A549 treated with CpdA at 1 μM for 4 hours (cell line): ENCODE measurements at places on chromosomes 7 and 10. TPM values are rescaled to one million over a fixed set of nuclear protein-coding genes. Genes with fewer than 3 reads are reported as not detected.

The ECHDC3 gene
- total RNA-seq = 7.3 to 10.9 TPM (median 8.5 TPM) in 5 replicates

The GDF10 gene
- 0.06 to 0.17 TPM (median 0.13 TPM) in 5 replicates for total RNA-seq

The KCNMA1 gene
- total RNA-seq = 38.6 to 89.6 TPM (median 81.0 TPM) in 5 replicates

The NUTM2B gene
- 0.14 to 0.38 TPM (median 0.23 TPM) in 5 replicates for total RNA-seq

The PRKAR2B gene
- total RNA-seq = 2.7 to 4.1 TPM (median 3.1 TPM) in 5 replicates

The HOXA5 gene
- 3.9 to 6.7 TPM (median 6.2 TPM) in 5 replicates for total RNA-seq

The PRPS1L1 gene
- total RNA-seq = not detected in 5 replicates

The HOXA11 gene
- 0.50 to 0.77 TPM (median 0.68 TPM) in 5 replicates for total RNA-seq

The TLL2 gene
- total RNA-seq = 0.07 to 0.19 TPM (median 0.12 TPM) in 5 replicates

The SAP25 gene
- 0.61 to 0.85 TPM (median 0.71 TPM) in 5 replicates for total RNA-seq

The EIF5AL1 gene
- 1.7 to 3.8 TPM (median 2.2 TPM) in 5 replicates for total RNA-seq

The PON1 gene
- 0.14 to 0.59 TPM (median 0.45 TPM) in 5 replicates for total RNA-seq

The VWDE gene
- total RNA-seq = 0.31 to 0.84 TPM (median 0.48 TPM) in 5 replicates

The GLUD1 gene
- 90.0 to 104 TPM (median 97.6 TPM) in 5 replicates for total RNA-seq

The C10orf88 gene
- 7.2 to 9.3 TPM (median 8.7 TPM) in 5 replicates for total RNA-seq

The CYP3A4 gene
- not detected in 5 replicates for total RNA-seq

The GRM3 gene
- total RNA-seq = not detected in 5 replicates

The GPNMB gene
- 1.9 to 2.3 TPM (median 2.0 TPM) in 5 replicates for total RNA-seq

The FZD8 gene
- 5.0 to 9.2 TPM (median 8.6 TPM) in 5 replicates for total RNA-seq

The SPDYE5 gene
- not detected in 5 replicates for total RNA-seq

The CCDC71L gene
- 10.6 to 17.5 TPM (median 13.3 TPM) in 5 replicates for total RNA-seq

The PMS2 gene
- 10.3 to 16.7 TPM (median 12.3 TPM) in 5 replicates for total RNA-seq

The CHST3 gene
- total RNA-seq = 34.9 to 42.8 TPM (median 36.6 TPM) in 5 replicates

The CRYGN gene
- not detected in 5 replicates for total RNA-seq

The MTPN gene
- total RNA-seq = 96.8 to 128 TPM (median 113 TPM) in 5 replicates

The FANK1 gene
- total RNA-seq = 3.1 to 3.8 TPM (median 3.7 TPM) in 5 replicates

The C10orf67 gene
- total RNA-seq = 0.05 to 0.22 TPM (median 0.10 TPM) in 3 of 5 replicates, not detected in the others

The SPDYE6 gene
- total RNA-seq = not detected in 5 replicates

The ACTL6B gene
- not detected in 5 replicates for total RNA-seq

The ZNF804B gene
- total RNA-seq = not detected in 5 replicates

The ATP6V0A4 gene
- 0.22 to 0.58 TPM (median 0.26 TPM) in 5 replicates for total RNA-seq

The ZNF727 gene
- not detected in 5 replicates for total RNA-seq

The PTN gene
- total RNA-seq = not detected in 5 replicates

The TAS2R41 gene
- total RNA-seq = not detected in 5 replicates

The HPSE2 gene
- total RNA-seq = not detected in 5 replicates

The UNC5B gene
- 0.53 to 0.77 TPM (median 0.70 TPM) in 5 replicates for total RNA-seq

The DRGX gene
- total RNA-seq = not detected in 5 replicates

The CAMK2B gene
- 0.11 to 0.57 TPM (median 0.15 TPM) in 5 replicates for total RNA-seq

The CLDN4 gene
- 3.2 to 7.0 TPM (median 4.9 TPM) in 5 replicates for total RNA-seq

The PNLIPRP2 gene
- 0.09 to 0.13 TPM (median 0.10 TPM) in 3 of 5 replicates, not detected in the others for total RNA-seq

The CPN1 gene
- total RNA-seq = 0.17 to 0.51 TPM (median 0.24 TPM) in 5 replicates

The PON3 gene
- 28.2 to 39.2 TPM (median 35.7 TPM) in 5 replicates for total RNA-seq

The SLC13A4 gene
- total RNA-seq = not detected in 5 replicates
